ENCODE measurements at places on chromosomes 13 and 19. TPM values are rescaled to one million over a fixed set of nuclear protein-coding genes. Genes with fewer than 3 reads are reported as not detected.
A peak's percentile ranks its signal among the peaks of the same experiment; 100 is the strongest.

CCDC8 gene
- total RNA-seq = 54.6 TPM

OR10H5 gene
- total RNA-seq = not detected

ZNF541 gene
- not detected for total RNA-seq

GFY gene
- total RNA-seq = not detected

LPAR6 gene
- total RNA-seq = 11.5 TPM

METTL21C gene
- not detected for total RNA-seq

CLDND2 gene
- 2.2 TPM for total RNA-seq

KIR3DL1 gene
- not detected for total RNA-seq

- no peak for DNase-seq
Observed at GRCh38 chr13:84466461-84466860, 584.2 kb upstream of the SLITRK1 start.

DNA sequence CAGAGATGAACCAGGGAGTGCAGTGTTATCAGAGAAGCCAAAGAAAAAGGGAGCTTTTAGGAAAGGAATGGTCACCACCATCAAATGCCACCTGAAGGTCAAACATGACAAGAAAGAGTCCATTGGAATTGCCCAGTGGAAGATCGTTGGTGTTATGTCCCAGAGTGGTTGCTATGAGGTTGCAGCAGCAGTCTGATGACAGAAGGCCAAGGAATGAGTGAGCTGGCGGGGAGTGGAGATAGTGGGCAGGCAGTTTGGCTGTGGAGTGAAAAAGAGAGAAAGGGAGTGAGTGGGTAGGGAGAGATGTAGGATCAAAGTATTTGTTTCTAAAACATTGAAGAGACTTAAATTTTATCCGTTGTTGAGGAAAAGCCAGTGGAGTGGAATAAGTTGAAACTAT is 117.4 kb upstream of the WASF3 start:
- no peak for DNase-seq

- no peak for DNase-seq
Observed at GRCh38 chr13:81302125-81302524, 961.2 kb upstream of the SPRY2 start.

DNA sequence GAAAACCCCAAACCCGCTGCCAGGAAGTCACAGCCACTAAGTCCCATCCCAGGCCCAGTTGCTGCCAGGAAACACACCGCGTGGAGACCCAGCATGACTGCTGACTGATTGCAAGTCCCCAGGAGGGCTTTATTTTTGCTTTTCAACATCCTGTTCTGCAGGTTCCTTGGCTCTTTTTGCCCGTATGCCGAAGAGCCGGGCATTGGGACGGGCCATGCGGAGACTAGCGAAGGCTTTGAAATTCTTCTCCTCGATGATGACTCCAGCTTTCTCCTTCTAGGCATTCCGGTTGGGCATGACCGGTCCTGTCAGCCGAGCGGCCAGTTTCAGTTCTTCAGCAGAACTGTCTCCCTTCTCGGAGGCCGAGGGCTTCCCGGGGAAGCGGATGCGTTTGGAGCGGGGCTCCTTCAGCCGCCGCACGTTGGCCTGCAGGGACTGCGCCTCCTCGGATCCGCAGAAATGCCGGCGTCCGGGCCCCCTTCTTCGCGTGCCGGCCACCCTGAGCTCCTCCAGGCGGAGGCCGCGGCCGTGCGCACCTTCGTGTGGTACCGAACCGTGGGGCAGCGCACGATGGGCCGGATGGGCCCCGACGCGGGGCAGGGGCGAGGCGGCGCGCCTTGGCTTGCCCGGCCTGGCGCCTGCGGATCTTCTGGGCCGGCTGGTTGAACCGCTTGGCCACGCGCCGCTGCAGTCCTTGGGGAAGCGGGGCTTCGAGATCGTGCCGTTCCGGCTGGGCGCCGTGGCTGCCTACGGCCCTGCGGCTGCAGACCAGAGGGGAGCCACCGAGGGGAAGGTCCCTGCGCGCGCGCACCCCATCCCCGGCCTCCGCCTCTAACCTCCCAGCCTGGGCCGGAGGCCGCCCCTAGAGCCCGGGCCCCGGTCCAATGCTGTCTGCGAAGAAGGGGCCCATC is 15.2 kb downstream of the ZSCAN5C start:
- DNase-seq = peak; percentile 73

GRCh38 chr19:43028866-43029265 is 2.6 kb upstream of the PSG11 start:
- no peak for DNase-seq

- no peak for DNase-seq
Observed at GRCh38 chr13:64627654-64628053, 2602.5 kb downstream of the PCDH9 start.

DNA sequence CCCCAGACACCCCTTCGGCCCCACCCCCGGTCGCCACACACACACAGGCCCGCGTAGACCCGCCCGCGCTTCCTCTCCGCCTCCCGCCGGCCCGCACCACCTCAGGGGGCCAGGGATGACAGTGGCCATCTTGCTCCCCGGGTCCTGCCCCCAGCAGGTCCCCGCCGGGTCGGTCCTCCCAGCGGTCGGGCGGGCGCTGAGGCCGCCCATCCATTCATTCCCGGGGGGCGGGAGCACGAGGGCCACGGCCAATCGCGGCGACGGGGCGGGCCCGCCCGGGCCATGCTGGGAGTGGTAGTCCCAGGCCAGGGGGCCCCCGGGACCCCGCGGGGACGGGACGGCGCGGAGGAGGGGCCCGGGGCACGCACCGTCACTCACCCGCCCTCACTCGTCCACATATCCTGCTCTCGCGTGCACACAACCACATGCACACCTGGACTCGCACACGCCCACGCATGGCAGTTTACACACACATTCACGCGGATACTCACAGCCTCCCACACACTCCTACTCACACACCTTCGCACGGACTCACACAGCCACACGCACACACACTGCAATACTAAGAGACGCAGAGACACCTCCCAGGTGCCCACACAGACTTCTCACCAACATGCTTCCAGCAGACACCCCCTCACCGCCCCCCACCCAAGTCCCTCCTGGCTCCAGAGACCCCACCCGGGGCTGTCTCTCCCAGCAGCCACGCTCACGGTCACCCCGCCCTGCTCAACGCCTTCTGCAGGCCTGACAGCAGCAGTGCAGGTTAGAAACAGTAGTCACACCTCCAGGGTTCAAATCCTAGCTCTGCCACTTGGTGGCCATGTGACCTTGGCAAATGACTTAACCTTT is at the start of gene DPF1:
DPF1 (minus strand) TSS at position 209 of the 849 bp plus-strand sequence; CDS start at position 129, 80 bp downstream.
- peak; percentile 80 for DNase-seq

DNA sequence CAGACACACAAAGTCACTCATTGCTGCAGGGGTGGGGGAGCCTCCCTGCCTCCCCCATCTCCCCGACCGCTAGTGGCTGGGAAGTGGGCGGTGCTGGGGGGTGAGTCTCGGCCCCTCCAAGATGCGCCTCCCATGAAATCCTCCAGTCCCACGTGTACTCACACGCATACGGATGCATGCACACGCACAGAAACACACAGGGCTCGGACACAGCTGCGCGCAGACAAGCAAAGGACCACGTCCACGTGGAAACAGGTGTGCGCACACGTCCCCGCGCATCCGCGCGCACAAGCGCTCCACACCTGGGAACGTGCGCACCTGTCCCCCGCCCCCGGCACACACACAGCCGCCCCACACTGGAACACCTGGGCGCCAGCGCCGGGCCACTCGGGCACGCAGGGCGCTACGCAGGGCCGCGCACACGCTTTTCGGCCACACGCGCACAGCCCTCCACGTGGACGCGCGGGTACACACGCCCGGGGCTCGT is 687 bp downstream of the MATK start:
- no peak for DNase-seq

- peak; percentile 49 for DNase-seq
Observed at GRCh38 chr13:68056816-68057710, 826.9 kb upstream of the PCDH9 start.

GRCh38 chr19:18438331-18439024 is 545 bp upstream of the ISYNA1 start:
- DNase-seq = peak; percentile 89

DNA sequence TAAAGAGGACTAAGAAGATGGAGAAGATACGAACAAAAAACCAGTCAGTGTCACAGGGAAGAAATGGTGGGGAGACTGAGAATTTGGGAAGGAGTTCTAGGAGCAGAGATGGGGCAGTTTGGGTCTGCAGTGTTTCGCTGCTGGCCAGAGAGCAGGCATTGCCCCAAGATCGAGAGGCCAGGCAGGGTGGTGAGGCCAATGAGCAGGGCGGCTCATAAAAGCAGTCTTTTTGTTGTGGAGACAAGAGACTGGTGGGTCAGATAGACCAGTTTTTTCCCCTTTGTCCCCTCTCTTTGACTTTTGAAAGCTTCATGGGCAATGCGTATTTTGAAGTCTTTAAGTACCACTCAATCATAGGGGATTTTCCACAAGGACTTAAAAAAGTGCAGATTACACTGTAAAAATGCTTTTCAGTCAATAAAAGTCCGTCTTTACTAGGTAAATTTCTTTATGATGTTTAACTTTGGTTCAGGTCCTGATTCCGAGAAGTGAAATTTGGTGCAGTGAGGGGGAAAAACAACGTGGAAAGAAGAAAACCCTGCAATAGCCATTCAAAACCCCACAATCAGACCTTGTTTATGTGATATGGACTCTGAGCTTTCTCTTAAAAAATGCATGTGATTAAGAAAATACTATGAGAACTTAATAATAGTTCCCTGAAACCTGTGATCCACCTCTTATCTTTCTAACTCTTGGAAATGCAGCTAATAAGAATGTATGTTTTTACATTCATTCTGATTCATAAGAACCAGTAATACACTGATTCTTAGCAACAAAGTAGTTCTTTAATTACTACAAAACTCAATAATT is 338.9 kb downstream of the KLF5 start:
- DNase-seq = no peak

GRCh38 chr13:27981006-27981708 is 7.3 kb downstream of the URAD start:
- no peak for DNase-seq

- no peak for DNase-seq
Observed at GRCh38 chr13:71149498-71150363, 717.3 kb downstream of the DACH1 start.

DNA sequence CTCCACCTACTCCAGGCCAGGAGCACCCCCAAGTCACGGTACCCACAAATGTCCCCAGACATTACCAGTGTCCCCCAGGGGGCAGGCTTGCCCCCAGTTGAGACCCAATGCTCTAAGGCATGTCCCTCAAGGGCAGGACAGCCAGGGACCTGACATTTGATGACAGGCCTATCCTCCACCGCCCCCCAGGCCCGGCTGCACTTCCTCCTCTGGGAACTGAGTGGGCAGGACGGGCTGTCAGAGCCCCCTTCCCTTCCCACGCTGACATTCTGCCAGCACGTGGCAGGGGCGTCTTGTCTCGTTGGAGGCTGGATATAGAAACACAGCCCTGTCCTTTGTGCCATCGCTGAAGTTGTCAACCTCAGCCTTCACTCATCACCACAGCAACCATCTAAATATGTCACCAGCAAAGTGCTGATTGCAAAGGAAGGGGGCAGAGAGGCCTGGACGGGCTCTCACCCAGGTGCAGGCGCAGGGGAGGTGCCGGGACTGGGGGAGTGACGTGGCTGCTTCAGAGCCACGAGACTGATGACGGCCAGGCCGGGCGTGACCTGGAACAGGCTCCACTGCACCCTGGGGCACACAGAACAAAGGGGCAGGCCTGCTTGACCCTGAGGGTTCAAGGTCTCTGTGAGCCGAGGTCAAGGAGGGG is 38.4 kb downstream of the GNG7 start:
- peak; percentile 85 for DNase-seq

- peak; percentile 88 for DNase-seq
Observed at GRCh38 chr19:33064792-33065550, at the start of gene RHPN2. Gene RHPN2, minus strand, starts transcription at chr19:33064888. Its CDS starts 36 bp downstream, at chr19:33064852.

DNA sequence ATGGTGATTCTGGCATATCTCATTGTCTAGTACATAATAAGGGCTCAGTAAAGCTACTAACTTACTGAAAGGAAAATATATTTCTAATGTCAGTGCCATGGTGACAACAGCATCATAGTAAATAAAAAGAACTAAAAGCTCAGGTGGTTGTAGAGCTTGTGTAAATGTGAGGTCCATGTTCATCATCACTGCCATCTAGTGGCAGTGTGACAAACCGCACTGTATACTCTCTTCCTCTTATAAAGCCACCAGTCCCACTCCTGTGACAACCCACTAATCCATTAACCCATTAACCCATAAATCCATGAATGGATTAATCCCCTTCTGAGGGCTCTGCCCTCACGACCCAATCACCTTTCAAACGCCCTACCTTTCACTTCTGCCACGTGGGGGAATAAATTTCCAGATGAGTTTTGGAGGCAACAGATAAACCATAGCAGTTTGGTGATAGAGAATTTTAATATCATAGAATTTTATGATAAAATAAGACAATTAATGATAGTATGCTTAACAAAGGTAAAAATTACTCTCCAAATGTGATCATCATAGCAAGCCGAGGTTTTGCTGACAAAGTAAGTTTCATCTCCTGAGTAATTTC is 160.4 kb upstream of the SGCG start:
- DNase-seq = peak; percentile 44

DNA sequence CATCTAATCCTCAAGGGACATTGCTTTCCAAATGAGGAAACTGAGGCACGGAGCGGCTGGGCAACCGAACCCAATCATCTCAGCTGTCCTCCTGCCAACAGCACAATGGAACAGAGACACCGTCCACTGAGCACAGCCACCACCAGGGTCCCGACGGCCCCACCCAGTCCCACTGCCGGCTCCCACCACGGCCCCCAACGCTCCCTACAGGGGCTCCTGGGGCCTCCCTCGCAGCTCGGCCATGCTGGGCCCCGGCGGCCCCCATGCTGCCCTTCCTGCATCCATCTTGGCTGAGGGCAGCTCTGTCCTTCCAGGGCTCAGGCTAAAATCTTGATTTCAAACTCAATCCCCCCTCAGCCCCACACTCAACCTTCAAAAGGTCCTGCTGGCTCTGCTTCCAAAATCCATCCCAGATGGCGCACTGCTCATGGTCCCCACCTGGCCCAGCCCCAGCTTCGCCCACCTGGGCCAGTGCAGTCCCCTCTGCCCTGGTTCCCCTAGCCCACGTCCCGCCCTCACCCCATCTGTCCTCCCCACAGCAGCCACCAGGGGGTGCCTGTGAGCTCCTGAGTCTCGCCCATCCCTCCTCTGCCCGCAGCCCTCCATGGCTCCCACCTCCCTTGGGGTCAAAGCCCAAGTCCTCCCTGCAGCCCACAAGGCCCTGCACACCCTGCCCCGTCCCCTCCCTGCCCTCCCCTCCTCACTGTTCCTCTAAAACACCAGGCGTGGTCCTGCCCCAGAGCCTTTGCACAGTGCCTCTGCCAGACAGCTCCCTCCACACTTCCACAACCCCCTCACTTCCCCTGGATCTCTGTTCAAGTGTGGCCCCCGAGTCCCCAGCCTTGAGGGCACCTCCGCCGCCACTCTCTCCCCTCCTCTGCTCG is 7.9 kb downstream of the PIP5K1C start:
- no peak for DNase-seq

- DNase-seq = peak; percentile 64
Observed at GRCh38 chr19:35039881-35040825, 1.4 kb upstream of the HPN start.

DNA sequence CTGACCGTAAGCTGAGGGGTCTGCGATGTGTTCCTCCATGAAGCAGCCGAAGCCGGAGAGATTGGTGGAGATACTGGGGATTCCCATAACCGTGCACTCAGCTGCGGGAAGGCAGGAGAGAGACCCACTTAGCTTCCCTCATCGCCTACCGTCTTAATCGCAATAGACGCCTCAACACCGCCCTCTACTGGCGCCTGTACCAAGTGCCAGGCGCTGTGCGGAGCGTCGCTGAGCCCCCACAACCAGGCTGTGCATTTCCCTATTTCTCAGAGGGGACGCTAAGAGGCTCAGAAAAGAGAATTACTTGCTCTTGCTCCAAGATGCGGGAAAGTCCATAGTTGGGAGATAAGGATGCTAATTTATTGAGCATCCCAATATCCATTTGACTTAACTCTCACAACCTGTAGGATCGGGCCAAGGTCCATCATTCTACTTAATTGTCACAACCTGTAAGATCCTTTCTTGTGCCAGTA is 5.8 kb downstream of the FTL start:
- DNase-seq = peak; percentile 95

- no peak for DNase-seq
Observed at GRCh38 chr13:35785576-35786303, 309.3 kb upstream of the MAB21L1 start.

Data from right cardiac atrium (tissue), 5 donors.